Natural killer cell (primary cell): ENCODE measurements at places on chromosomes 13 and 19.

DNA sequence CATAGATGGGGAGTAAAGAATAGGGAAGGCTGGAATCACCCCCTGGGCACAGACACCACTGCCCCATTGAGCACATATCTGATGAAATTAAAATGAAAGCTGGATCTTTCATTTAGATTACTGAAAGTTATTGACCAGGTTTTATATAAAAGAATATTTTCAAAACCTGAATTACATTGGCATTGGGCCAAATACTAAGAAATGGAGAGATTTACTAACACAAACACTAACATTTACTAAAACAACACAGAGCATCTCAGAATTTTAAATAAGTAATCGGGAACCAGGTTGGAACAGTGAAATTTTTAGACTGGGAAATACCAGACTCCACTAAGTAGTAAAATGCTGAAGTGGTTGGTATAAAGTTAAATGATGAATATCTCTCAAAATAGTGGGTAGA, 88.9 kb downstream of the HS6ST3 start:
- no peak for DNase-seq

DNA sequence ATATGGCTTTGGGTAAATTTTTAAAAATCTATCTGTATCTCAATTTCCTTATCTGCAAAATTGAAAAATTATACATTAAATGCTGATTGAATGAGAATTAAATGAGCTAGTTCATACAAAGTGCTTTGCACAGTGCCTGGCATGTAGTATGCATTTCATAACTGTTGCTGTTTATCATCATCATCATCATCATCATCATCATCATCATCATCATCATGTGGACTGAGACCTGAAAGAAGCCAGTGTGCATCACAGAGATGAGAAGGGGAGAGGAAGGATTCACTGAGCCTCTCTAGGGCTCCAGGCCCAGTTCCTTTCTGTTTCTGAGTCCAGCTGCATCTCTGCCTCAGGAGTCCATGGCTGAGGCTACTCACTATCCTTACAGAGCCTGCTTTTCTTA, 6.9 kb upstream of the ZC3H13 start:
- no peak for DNase-seq

DNA sequence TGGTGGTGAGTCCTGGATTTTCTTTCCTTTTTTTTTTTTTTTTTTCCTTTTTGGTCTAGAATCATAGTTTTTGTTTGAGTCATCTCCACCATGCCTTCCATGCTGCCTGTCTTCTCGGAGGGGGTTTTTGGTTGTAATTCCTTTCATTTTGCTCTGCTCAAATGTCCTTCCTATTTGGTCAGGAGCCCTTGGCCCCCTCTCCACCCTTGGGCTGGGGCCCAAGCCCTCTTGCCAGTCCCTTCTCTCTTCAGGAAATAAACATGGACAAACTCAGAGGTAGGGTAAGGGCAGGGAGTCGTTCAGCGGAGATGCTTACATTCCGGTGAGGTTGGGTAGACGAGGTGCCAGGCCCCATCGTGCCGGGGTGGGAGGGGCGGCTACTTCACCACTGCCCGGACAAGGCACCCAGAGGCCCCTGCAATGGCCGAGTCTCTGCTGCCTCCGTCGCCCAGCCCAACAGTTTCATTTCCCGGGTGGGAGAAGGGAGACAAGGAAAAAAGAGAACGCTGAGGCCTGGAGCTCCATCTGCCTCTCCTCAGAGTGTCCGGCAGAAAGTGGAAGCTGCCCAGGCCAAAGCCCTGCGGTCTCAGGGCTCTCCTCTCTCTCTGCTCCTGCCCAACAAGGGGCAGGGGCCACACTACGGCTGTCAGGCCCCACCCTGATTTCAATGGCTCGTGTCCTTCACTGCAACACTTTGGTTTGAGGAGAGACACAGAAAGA, 12.7 kb downstream of the ZNF574 start:
- no peak for DNase-seq

- DNase-seq: no peak
These were observed 461.8 kb downstream of the SUCLA2 start for GRCh38 chr13:47539317-47539716.

GRCh38 chr19:45352471-45352870, 11.9 kb downstream of the KLC3 start:
- no peak for DNase-seq

DNA sequence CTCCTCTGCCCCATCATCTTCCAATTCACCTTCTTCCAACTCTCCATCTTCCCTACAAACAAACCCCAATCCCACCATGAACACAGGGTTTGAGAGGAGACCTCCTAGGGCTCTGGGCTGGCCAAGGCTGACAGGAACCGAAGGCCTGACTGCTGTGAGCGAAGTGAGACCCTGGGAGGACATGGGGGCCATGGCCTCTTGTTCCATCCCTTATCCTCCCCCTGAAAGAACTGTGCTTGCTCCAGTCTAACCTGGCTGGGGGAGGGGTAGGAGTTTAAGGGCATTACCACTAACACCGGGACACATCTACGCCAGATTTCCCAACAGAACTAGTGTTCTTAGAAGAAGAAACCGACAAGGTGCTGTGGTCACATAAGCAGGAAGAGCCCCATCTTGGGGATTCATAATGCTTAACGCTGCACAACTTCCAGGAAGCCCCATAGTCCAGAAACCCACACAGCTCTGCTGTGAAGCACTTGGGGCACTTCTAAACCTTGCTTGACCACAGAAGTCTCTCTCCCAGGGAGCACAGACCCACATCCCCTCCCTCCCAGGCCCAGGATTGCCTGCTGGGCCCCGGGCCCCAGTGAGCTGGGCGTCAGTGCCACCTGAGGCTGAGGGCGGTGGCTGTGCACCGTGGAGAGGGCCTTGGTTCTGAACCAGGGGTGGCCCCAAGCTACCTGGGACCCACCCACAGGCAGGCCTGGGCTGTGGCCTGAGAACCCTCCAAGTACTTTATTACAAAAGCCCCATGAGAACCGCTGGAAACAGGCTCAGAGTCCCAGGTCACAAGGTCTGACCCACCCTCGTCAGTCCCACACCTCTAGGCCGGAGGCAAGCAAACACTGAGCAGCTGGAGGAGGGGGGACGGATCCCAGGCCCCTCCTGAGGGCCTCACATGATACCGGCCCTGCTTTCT, 18.8 kb downstream of the ZC3H4 start:
- peak; percentile 64 for DNase-seq

DNA sequence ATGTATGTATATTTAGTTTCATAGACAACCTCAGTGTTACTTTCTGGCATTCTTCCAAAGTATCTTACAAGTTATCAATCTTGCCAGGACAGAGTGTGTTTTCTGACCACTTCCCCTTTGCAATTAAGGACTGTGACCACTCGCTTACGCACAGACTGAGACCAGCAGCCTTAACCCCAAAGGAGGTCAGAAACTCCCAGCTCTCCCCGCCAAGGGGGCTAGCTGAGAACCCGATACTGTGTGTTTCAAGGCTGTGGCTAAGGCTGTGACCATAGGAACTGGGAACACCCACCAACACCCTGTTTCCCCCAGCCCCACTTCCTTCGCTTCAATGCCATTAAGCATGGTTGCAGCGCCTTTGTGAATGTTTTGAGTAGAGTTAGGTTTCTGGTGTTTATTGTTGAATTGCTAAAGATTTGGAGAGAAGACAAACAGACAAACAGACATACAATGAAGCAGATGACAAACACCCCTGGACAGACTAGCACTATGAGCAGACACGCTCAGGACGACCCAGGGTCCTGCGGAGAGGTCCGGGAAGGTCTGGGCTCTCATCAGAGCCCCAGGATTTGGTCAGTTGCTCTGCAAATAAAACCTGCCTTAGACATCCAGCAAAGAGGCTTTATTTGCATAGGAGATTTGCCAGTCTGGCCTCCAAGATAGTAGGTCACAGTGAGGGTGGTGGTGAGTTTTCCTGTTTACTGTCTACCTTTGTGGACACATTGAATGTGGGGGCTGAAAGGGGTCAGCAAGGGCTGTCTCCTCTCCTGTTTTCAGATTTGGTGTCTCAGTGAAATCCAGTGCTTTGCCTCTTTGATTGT, 25.0 kb upstream of the TNFSF11 start:
- peak; percentile 42 for DNase-seq

- no peak for DNase-seq
These were observed 25.0 kb downstream of the ITM2B start for GRCh38 chr13:48258002-48258401.

DNA sequence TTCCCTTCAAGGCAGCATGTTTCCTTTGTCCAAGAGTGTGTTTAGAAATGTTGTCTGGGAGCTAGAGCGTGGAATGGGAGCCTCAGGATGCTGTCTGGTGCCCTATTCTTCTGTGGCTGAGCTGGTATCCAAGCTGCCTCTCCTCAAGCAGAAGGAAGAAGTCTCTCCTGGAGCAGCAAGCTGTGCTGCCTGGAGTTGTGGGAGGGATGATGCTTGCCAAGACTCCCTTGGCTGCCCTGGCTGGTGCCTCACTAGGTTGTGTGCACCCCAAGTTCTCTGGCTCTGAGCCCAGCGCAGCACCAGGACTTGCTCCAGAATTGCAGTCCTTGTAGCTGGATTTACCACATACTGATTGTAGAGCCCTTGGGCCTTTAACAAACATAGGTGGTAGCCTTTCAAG, 4.7 kb upstream of the CYP4F3 start:
- DNase-seq: no peak

DNA sequence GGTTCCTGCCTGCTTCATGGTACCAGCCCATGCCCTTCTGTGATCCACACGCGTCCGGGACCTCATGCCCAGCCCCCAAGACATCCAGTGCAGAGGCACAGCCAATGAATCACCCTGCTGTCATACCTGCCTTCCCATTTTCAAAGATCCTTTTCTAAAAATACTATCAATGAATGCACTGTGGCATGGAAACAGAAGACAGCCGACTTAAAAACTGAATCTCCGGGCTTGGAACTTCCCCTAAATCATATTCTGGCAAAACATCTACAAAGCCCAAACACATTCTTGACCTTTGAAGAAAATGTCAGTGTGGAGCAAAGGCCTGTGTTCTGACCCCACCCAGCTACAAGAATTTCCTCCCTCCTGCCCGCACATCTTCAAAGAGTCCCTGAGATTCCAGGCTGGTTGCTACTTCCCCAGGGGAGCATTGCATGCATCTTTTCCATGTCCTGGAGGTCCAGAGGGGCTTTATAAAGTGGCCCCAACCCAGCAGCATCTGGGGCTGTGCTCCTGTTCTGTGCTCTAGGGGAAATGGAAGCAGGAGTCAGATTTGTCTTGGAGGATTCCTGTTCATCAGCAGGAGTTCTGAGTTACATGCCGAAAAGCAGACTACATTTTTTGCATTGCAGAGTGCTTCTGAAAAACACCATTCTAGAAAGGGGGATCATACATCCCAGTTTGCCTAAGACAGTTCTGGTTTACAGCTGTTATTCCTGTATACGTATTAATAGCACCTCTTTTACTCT, 135.2 kb downstream of the USP12 start:
- DNase-seq: no peak

GRCh38 chr13:112341976-112342735, 34.0 kb upstream of the SPACA7 start:
- DNase-seq: no peak

GRCh38 chr13:94058821-94059360, 420.6 kb downstream of the DCT start:
- DNase-seq: no peak
